ENCODE measurements at places on chromosomes 11 and 22. TPM values are rescaled to one million over a fixed set of nuclear protein-coding genes. Genes with fewer than 3 reads are reported as not detected.

DNA sequence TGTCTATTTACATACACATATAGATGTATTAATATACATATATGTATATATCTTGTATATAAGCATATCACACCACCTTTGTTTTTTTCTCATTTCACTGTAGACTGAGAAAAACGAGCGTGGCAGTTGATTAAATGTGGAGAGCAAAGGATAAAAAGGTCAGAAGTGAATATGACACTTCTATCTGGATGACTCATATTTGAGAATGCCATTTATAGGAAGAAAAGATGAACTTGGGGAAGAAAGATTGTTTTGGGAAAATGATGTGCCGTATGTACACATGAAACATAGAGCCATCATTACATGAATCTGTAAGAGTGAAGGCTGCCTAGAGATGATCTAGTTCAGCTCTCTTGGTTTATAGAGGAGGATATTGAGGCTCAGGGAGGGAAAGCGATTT is 28.7 kb downstream of the AMOTL1 start:
- DNase-seq, result no peak

- DNase-seq, result no peak
These were observed 78.5 kb downstream of the RDX start for GRCh38 chr11:110217936-110218335.

DNA sequence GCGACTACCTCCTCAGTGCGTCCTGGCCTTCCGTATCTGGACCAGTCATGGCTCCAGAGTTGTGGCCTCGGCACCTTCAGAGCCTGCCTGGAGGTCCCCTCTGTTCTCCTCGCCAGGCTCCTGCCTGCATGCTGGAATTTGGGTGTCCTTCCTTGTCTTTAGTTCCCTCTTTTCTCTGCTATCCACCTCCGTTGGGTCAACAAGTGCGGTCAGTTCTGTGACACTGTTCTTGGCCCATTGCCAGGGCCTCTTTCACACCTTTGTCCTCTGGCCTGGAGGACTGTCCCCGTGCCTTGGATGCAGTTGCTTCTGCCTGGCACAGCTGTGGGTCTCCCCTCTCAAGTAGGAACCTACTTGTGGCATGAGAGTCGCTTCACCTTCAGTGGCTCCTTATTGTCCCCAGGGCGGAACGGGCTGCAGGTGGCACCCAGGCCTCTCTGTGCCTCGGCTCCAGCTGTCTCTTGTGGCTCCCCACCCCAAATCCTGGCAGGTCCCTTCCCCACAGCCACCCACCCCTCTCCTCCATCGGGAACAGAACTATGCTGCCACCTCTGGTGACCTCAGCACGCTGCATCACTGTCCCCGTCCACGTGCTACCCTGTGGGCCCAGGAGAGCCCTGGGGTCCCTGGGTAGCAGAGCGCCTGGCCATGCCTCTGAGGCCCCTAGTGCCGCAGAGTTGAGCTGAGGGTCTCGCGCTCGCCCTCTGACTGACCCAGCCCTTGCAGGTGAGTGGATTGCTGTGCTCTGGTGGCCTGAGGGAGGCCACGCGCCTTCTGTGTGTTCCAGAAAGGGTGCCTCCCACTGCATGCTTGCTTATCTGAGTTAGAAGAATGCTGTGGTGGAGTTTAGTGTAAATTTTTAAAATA is 4.7 kb downstream of the DGCR8 start:
- no peak for DNase-seq

GRCh38 chr11:67177399-67178281 is 58.6 kb downstream of the KDM2A start:
- no peak for DNase-seq

DNA sequence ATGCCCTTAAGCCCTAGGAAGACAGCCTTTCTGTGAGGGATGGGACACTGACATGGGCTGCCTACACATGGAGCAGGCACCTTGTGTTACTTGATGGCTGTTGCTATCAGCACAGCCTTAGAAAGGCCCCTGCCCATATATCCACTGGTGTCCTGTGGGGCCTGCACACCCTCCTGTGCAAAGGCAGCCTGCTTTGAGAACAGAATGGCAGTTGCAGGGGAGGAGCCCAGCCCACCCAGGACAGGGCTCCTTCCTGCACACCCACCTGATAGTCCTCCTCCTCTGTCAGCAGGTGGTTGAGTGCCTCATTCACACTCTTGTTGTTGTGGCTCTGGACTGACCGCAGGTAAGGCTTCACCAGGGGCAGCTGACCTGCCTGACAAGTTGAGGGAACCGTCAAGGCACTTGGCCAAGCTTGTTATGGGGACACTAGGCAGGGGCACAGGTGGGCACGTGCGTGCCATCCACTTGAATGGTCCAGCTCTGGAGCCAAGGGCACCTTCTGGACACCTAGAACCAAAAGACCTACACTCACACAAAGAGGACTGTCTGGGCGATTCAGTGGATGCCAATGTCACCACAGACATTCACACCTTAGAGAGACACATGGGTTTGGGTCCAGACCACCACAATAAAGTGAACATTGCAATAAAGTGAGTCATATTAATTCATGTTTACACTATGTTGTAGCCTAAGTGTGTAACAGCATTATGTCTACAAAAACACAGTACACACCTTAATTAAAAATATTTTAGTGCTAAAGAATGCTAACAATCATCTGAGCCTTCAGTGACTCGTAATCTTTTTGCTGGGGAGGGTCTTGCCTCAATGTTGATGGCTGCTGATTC is 9.4 kb upstream of the SLC25A1 start:
- no peak for DNase-seq

DNA sequence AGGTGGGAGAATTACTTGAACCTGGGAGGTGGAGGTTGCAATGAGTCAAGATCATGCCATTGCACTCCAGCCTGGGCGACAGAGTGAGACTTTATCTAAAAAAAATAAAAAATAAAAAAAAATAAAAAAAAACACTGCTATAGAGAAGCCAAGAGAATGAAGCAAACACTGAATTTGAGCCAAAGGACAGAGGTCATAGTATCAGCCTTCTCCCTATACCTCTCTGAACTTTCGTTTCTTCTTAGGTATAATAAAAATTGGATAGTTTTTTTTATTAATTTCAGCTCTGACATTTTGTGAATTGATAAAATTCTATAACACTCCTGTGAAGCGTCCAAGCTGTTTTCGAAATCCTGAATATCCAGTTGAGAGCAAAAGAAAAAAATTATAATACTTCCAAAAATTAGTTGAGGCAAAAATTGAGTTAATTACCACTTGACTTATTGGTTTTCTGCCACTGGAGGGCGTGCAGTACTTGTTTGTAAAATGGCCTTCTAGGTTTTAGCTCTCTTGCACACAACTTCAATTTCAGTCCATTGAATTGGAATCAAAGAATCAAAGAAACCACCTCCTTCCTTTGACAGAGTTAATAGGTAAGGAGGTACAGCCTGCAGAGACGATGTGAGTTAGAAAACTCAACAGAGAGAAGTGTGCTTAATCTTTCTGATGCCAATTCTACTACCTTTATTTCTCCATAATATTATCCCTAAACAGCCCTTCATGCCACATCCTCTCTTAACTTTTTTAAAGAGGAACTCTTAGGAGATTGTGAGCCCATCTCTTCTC is 143.2 kb downstream of the BBOX1 start:
- DNase-seq, result peak; percentile 86

DNA sequence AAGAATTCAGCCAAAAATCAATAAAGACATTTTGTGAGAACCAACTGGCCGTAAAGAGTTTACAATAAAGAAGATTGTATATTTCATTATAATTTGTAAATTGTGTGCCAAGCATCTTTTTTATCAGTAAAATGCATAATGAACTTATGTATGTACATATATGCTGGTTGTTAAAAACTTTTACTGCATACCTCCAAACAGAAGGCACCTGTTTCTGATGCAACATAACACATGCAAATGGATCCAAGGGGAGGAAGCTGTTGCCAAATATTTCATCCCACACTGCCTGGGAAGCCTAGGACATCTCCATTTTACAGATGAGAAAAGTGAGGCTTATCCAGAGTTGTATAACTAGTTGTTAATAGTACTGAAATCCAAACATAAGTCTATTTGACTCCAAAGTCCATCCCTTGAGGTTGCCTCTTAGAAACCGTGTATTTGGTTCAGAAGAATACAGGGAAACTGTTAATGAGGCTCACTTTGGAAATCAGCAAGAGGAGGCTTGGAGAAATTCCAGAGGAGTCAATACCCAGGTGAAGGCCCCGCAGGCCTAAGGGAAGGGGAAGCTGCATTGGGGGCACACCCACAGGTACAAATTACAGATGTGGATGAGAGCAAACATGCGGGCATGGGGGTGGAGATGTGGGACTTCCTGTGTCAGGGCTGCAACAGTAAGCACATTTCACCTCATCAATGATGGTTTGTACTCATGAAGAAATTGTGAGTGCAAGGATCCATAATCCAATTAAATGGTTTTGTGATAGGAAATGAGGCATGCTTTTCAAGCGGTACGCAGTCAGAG is 51.1 kb downstream of the RCN1 start:
- no peak for DNase-seq

GRCh38 chr11:74543991-74544390 is 48.4 kb upstream of the POLD3 start:
- no peak for DNase-seq

LRRC56 gene
- 5.2 TPM for total RNA-seq

LIF gene
- 9.9 TPM for total RNA-seq

MOGAT2 gene
- 86.4 TPM for total RNA-seq

KRTAP5-10 gene
- 0.75 TPM for total RNA-seq
